ENCODE measurements at places on chromosomes 5 and 9.

- DNase-seq: no peak
Observed at GRCh38 chr9:95137587-95138145, 179.8 kb downstream of the FANCC start.

DNA sequence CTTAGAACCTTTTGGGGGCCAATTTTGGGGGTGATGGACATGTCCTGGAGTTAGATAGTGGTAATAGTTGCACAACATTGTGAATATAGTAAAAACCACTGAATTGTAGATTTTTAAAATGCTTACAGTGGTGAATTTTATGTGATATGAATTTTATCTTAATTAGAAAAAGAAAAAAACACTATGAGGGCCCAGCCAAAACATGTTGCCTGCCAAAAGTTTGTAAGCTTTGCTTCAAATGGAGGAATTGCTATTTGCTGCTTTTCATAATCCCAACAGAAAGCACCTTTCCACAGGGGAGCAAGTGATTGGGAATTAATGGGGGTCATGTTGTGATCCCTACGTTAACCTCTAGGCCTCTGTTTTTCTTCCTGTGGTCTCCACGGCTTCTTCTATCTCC lies 19.1 kb downstream of the TNFAIP8 start:
- no peak for DNase-seq

DNA sequence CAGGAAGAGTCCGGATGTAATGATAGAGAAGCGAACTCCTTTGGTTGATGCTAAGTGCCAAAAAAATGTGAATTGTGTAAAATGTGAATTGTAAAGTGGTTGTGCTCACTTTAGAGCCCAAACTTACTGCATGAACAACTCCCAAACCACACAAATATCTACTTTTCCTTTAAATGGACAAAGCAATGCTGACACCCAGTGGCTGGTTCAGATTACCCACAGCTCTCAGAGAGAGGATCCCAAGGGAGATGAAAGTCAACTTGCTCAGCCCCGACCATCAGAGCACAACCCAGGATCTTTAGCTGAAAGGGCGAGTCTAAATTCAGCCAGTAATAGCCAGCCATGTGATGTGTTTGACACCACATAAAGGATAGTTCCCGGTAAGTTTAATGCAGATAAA lies 133.7 kb downstream of the NMUR2 start:
- DNase-seq: no peak

DNA sequence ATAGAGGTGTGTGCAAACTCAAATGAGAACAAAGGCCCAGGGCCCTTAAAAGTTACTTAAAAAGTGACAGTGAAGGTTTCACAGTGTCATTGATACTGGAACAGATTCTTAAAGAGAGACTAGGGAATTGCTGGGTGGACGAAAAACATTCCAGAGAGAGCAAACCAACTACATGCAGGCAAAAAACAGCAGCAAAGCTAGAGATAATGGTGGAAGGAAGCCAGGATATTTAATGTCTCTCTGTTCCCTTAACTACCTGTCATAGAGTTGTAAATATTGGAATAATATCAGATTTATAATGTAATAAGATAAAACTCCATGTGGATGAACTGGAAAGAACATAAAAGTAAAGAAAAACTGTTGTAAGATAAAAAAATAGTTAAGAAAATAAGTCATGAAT lies 508.6 kb downstream of the TAF11L14 start:
- no peak for DNase-seq

GRCh38 chr5:147927901-147928300 lies 21.6 kb upstream of the C5orf46 start:
- no peak for DNase-seq

DNA sequence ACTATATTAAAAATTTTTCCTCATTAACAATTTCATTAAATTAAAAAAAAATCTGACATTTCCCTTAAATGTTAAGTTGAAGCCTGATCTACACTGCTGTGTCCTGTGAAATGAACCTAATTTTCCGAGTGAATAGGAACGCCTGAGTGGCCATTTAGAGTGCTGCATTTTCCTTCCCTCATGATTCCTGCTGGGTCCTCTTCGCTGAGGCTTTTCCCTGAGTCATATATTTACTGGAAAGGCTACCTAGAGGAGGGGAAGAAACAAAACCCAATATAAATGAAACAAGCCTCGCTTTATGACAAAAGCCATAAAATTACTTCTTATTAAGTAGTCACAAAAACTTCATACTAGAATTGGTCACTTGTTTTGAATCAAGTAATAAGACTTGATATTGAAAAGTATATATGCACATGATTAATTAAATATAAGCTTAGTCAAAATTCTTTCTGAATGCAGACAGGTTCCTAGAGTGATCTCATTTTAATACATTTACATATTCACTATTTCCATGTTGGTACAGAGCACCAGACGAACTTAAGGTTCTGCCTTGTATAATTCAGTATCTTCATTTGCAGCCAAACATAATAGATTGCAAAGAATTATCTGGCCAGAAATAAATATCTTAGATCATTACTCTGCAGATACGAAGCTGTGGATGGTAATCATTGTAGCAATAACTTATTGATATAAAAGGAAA lies 6.3 kb upstream of the ISCA1 start:
- DNase-seq: no peak

DNA sequence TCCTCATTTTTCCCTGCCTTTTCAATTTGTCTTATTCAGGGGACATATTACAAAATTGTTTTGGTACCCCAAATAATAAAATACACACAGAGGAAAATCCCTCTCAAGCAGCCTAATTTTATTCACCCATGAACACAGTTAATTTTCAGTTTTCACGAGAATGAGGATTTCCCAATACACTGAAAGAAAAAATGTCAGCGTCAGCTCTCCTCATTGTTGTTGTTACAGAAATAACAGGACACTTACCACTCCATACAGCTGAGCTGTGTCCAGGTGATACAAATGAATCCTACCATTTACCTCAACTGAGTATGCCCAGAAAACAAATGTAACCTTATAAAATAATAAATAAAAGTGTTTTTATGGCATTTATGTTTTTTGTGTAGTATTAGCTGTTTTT lies 144.6 kb upstream of the PCA3 start:
- no peak for DNase-seq

GRCh38 chr5:73137563-73138530 lies 17.5 kb downstream of the TMEM171 start:
- DNase-seq: no peak

- no peak for DNase-seq
Observed at GRCh38 chr9:6590334-6590733, 55.2 kb downstream of the GLDC start.

- no peak for DNase-seq
Observed at GRCh38 chr5:13673511-13673910, 271.0 kb downstream of the DNAH5 start.

GRCh38 chr9:74498621-74499095 lies 1.5 kb downstream of the RORB start:
- DNase-seq: no peak

DNA sequence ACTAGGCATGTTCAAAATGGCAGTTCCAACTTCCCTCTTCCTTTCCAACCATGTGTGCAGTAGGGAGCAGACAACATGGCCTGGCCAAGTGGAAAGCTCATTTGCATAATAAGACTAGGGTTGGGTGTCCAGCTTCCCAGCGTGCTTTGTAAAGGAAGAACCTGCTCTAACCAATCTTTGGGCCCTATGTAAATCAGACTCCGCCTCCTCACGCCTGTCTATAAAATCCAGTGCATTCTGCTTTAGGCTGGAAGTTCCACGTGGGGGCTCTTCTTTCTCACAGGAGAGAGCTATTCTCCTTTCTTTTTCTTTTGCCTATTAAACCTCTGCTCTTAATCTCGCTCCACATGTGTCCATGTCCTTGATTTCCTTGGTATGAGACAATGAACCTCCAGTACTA lies 83.4 kb downstream of the GCNT1 start:
- no peak for DNase-seq

- no peak for DNase-seq
Observed at GRCh38 chr9:8078641-8079140, 279.1 kb upstream of the DMAC1 start.

DNA sequence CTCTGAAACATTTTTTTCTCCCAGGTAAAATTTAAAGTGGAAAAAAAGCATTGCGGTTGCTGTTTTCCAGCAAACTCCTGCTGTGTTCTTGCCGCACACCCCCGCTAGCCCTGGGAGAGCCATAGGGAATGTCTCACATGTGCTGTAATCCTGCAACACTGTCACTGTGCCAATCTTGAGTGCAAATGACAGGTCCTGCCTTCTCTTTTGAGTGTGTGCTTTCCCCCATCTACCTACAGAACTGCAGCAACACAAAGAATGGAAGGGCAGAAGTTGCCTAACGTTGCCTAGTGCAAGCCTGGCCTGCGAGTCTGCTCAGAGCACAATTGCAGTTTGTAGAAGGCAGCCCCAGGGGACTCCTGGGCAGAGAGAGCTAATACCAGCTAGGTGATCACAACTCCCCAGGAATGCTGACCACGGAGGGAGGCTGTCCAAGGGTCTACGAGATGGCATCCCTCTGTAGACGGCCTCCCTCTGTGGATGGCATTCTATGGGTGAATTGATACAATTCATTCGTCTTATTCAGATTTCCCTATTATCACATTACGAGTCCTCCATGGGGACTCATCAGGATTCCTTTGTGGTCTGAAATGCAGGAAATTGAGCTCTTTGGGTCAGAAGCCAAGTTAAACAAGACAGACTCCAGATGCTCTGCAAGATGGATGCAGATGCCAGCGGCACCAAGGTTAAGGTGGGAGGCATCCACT lies 172.6 kb upstream of the S1PR3 start:
- no peak for DNase-seq

DNA sequence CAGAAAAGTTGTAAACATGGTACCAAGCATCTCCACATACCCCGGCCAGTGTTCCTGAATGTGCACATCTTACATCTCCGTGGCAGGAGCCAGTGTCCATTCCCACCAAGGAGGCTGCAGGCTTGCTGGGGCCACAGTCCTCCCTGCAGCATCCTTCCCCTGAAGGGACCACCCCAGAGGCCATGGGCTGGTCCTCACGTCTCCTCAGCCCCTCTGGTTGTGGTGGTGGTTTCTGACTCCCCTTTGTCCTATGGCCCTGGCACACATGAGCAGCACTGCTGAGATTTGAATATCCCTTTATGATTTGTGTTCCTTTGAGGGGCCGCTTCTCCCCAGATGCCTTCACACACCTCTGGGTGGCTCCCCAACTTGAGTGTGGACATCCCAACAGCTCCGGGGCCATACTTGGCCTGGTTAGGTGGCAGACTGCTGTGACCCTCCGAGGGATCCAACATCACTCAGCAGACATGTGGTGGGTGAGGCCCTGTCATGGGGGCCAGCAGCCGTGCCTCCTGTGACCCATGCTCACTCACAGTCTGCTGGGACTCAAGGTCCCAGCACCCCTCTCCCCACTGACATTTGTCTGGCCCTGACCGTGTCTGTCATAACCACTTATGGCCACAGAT lies 14.3 kb downstream of the PHF2 start:
- no peak for DNase-seq

DNA sequence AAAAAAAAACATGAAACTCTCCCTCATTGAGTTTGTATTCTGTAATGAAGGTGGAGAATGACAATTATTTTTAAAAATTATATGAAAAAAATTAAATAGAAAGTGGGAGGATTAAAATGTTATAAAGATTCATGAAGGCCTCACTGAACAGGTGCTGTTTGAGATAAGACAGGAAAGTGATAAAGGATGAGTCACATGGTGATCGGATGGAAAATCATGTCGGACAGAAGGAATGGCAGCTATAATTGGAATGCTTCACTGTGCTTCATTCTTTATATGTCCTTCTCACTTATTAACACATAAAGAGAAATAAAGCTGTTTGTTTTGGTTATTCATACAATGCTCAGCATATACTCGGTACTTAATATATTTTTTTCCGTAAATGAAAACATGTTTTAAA lies 464.5 kb upstream of the RGMB start:
- no peak for DNase-seq

GRCh38 chr5:146699138-146699537 lies 179.4 kb downstream of the PPP2R2B start:
- DNase-seq: no peak

GRCh38 chr9:129068990-129069861 lies 11.7 kb upstream of the DOLPP1 start:
- peak; percentile 22 for DNase-seq

DNA sequence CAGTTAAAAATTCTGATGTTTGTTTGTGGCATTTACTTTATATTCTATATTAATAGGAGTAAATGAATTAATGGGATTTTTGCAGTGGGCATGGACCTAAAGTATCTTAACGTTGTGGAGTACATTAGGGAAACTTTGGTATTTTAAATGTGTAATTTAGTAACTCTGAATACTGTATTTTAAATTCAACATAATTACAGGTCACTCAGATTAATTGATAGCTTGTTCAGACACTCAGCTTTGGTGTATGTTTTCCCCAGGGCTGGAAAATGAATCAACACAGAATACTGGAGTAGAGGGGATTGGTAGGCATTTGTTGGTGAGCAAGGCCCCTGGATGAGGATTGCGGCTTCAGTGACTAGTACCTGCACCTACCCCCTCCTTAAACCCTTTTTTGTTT lies 117.5 kb downstream of the TRIO start:
- no peak for DNase-seq

DNA sequence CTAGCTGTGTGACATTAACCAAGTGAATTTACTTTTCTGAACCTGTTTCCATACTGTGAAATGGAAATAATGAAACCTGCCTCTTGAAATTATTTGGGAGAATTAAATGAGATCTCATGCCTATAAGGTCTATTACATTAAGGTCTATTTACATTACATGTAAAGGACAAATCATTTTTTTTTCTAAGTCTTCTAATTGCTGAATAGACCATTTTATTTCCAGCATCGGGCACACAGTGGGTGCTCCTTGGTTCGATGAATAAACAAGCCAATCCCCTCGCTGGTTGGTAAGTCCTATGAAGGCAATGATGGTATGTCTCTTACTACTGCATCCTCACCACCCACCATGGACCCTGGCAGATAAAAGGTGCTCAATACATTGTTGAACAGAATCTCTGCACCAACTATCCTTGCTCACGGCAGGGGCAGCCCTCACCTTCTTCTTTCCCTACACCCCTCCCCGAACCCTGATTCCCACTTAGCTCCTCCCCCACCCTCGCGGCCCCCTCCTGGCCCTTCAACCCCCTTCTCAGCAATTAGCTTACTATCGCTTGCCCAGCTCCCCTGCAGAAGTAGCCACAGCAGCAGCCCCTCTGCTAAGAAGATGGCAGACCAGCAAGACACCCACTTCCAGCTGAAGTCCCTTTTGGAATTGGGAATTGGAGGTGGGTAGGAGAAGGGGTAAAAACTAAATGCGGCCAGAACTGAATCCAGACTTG lies 3.0 kb downstream of the PCDH1 start:
- no peak for DNase-seq

Data from stimulated activated CD4-positive, alpha-beta T cell treated with anti-CD3 and anti-CD28 coated beads, TNF-alpha, amount 100 ng/mL, for 1 hour (primary cell).